ENCODE measurements at places on chromosomes 3 and 15. TPM values are rescaled to one million over a fixed set of nuclear protein-coding genes. Genes with fewer than 3 reads are reported as not detected.

- peaks cover 4% of the 10 kb centered on the region for H3K4me1 ChIP-seq
- no peak for DNase-seq
These were observed 72.7 kb downstream of the DNAJB8 start for GRCh38 chr3:128394033-128394432.

- H3K4me3 ChIP-seq: no peak overlapping the region
- H3K36me3 ChIP-seq: no peaks in the 10 kb centered on the region
- no peak for DNase-seq
- no peak overlapping the region for H3K27ac ChIP-seq
- 0 out of 2 replicates have a peak, but pooled peaks cover 6% of the 10 kb centered on the region for H3K4me1 ChIP-seq
These were observed 49.4 kb upstream of the TNFAIP8L3 start for GRCh38 chr15:51144021-51144532.

Gene CD80
- total RNA-seq: not detected

- H3K27ac ChIP-seq: no peak overlapping the region
- no peaks in the 10 kb centered on the region for H3K27me3 ChIP-seq
- no peak for DNase-seq
These were observed 62.3 kb downstream of the GLB1 start for GRCh38 chr3:33034601-33035000.

Gene ARHGEF26
- total RNA-seq: 12.8 TPM

- DNase-seq: no peak
- H3K4me3 ChIP-seq: no peak overlapping the region
- H3K36me3 ChIP-seq: peaks cover 5% of the 10 kb centered on the region
- H3K27me3 ChIP-seq: peaks cover 5% of the 10 kb centered on the region
- peaks cover 27% of the 10 kb centered on the region for H3K4me1 ChIP-seq
These were observed 179.4 kb downstream of the ABHD5 start for GRCh38 chr3:43870120-43870519.

DNA sequence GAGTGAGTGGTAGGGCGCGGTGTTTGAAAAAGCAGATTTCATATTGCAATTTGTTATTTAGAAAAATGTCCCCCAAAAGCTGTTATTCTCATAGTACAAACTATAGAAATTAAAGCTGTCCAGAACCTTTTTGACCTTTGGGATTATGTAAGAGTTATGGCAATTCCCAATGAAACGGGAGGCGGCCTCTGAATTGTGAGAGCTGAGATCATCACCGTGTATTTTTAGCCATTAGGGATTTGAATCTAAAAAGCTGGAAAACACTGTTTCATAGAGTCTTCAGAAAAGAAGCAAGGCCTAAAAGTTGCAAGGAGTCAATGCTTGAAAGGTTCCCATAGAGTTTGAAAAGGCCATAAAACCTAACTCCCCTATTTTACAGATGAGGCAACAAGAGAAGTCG, 38.6 kb upstream of the SLC25A26 start:
- no peaks in the 10 kb centered on the region for H3K36me3 ChIP-seq
- H3K27me3 ChIP-seq: no peaks in the 10 kb centered on the region
- H3K27ac ChIP-seq: no peak overlapping the region

Gene RAB6B
- 14.9 TPM for total RNA-seq

Gene TMEM87A
- total RNA-seq: 32.4 TPM

Gene RPL15
- total RNA-seq: 2,865 TPM

GRCh38 chr3:41629986-41630385, 331.9 kb downstream of the ULK4 start:
- peaks cover 12% of the 10 kb centered on the region for H3K4me1 ChIP-seq
- no peaks in the 10 kb centered on the region for H3K36me3 ChIP-seq
- H3K4me3 ChIP-seq: no peak overlapping the region
- H3K27me3 ChIP-seq: no peaks in the 10 kb centered on the region
- no peak for DNase-seq

- H3K36me3 ChIP-seq: peaks cover 2% of the 10 kb centered on the region
- no peak overlapping the region for H3K4me3 ChIP-seq
- no peak for DNase-seq
- peaks cover 29% of the 10 kb centered on the region for H3K4me1 ChIP-seq
- no peaks in the 10 kb centered on the region for H3K27me3 ChIP-seq
These were observed 527.6 kb downstream of the DIPK2A start for GRCh38 chr3:144499001-144499930.

DNA sequence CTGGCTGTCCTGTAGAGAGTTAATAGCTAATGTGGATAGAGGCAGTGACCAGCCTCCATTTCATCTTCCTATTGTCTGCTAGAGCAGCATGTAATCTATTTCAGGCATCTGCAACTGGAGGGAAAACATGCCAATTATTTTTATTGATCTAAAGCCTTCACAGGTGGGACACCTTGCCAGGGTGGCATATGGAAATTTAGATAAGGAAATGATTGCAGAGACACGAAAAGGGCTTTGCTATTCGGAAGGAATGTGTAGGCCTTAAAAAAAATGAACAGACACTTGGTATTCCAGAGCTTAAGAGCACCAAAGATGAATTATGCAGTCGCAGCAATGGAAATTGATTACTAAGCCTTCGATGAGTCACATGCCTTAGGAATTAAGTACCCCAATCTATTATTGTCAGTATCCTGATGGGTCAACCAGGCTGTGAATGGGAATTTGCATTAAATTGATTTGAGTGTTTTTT, 454.7 kb downstream of the SQOR start:
- peaks cover 10% of the 10 kb centered on the region for H3K4me1 ChIP-seq
- no peak for DNase-seq
- no peaks in the 10 kb centered on the region for H3K27me3 ChIP-seq
- H3K36me3 ChIP-seq: peaks cover 10% of the 10 kb centered on the region

Gene CCR9
- not detected for total RNA-seq
